ENCODE measurements at places on chromosomes 6 and 20.
A peak's percentile ranks its signal among the peaks of the same experiment; 100 is the strongest.

DNA sequence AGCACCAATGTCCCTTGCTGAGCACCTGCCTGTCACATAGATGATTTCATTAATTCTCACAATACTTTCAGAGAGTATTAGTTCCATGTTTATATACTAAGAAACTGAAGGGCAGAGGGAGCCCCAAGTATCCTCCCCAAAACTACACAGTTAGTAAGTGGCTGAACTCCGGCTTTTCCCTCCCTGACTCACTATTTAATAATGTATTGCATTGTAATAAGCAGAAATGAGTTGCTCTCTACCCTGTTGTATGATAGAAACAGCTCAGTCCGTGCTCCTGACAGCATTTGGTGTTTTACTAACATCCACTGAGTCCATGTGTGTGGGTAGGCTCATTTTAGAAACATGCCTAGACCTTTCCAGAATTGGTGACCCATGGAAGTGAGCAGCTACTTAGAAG is 76.8 kb downstream of the OLIG3 start:
- no peak for DNase-seq

DNA sequence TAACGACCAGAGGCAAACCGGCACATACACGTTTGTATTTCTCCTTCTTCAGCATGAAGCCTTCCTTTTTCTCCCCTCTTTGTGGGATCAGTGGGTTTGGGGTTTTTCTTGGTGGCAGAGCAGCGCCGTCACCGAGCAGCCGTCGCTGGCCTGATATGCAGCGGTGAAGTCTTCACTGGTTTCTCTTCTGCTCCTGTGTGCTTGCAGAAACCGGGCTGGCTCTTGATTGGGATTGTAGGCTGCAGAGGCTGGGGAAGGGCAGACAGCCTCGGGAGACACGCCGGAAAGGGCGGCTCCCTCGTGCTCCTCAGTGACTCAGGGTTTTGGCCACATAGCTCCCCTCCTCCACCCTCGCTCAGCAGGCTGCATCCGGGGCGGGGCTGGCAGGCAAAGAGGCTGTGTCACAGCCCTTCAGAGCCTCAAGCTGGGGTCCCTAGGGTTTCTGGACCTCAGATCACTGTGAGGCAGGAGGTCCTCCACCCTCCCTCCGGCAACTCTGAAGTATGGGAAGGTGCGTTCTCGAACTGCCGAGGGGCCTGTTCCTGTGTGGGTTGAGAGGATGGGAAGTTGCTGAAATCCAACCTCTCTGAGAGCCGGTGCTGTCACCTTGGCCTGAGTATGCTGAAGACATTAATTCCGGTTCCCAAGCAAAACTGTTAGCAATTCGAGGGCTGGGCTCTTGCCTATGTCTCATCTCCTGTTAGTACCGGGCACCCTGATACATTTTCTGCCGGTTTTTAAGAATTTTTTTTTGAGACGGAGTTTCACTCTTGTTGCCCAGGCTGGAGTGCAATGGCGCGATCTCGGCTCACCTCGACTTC is 24.2 kb downstream of the NQO2 start:
- DNase-seq = peak; percentile 97

DNA sequence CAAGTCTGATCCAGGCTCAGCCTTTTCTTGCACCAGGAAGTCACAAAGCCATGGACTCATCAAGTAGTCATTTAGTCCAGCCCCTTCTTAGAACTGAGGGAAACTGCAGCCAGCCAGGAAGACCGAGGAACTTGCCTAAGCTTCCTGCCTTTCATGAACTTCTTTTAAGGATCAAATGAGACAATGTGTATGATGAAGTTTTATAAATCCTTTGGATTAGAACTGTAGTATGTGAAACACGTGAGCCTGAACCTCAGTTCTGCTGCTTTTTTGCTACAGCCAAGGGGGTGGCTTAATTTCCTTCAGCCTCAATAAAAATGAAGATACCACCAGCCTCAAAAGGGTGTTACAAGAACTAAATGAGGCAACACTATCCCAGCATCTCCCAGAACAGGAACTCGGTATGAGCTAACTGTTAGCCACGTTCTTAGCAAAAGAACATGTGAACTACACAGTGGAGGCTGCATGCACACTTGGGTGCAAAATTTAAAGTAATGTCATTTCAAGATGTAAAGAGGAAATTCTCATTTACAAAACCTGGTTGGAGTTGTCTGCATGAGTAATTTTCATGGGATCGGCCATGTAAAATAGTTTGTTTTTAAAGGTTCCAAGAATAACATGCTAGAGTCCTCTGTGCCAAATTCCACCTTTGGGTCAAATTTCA is 76.0 kb upstream of the TBC1D7 start:
- DNase-seq = peak; percentile 40

- DNase-seq = no peak
Observed at GRCh38 chr6:112956696-112957535, 609.8 kb downstream of the RFPL4B start.

DNA sequence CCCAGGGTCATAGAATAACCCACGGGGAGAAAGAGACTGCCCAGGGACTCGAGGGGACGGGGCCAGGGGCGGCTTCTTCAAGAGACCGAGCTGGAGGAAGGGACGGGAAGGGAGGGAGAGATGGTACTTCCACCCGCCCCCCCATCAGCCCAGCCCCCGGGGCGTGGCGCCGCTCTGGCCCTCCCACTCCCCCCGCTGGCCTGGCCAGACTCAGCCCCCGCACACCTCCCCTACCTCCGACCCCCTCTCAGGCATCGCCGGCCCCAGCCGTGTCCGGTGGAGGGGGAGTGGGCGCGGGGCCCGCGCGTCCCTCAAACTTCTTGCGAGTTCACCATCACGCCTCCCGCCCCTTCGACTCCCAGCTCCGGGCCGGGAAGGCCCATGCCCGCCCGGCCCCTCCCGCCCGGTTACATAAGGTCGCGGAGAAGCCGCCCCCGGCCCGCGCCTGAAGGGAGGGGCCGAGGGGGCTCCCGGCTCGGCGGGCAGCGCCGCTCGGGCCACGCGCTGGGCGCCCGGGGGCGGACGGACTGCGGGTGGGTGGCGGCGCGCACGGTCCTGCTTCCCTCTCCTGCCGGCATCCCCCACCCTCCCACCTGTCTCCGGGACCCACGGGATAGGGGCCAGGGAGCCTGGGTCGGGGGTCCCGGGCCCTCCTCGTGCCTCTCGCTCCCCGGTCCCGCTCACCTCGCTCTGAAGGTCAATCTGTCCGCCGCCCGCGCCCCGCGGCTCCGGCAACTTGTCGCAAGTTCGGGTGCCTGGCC is 562 bp downstream of the TFEB start:
- peak; percentile 83 for DNase-seq

DNA sequence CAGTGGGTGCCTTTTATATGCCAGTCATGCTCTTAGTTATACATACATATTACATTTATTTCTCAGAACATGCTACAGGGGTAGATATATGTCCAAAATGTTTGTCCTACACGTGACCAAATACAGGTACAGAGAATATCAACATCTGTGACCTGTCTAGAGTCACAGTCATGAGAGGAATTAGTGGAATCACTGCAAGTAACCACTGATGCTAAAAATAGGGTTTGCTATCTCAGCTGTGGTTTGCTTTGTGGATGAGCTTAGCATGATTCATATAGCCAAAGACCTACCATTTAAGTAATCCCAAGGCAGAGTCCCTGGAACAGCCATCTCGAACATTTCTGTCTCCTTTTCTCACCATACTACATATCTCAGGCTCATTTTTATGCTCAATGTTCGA is 32.3 kb downstream of the GSTA3 start:
- no peak for DNase-seq

DNA sequence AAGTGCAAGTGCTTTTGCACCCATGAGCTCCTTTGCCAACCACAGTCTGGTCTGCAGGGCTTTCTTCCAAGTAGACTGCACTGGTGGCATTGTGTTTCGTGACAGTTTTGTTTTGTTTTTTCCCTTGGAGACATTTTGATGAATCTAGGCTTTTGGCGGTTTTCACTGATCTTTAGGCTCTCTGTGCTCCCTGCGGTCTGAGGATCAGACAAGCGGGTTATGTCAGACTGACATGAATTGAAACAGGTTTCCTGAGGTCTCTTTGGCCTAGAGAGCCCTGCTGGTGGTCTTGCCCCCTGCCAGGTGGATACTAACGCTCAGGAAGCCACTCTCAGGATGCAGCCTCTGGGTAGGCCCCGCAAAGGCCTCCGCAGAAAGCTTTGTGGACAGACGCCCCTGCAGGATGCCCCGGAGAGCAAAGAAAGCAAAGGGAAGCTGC is 555.4 kb upstream of the AGPAT4 start:
- no peak for DNase-seq

- no peak for DNase-seq
Observed at GRCh38 chr6:130326496-130326895, 39.3 kb upstream of the TMEM200A start.

GRCh38 chr6:35473075-35473849 is 5.1 kb downstream of the RPL10A start:
- DNase-seq = no peak

DNA sequence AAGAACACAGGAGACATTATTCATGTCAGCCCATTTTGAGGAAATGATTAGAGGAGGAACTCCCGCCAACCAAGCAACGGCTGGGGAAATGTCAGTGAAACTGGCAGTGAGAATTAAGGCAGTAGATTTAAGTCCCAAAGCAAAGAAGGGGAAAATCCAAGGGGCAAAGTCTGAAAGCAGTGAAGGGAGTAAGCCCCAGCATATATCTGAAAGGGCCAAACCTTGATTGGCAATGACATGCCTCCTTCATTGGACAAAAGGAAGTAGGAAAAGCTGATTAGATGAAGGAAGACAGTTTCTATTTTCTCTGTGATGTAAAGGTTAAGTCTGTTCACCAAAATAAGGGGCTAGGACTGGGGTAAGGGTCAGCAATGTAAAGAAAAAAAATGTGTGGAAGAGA is 190.3 kb downstream of the RNF144B start:
- DNase-seq = no peak

- DNase-seq = no peak
Observed at GRCh38 chr20:31566319-31566657, 38.8 kb upstream of the ID1 start.
